Dermis blood vessel endothelial cell (primary cell): ENCODE measurements at places on chromosomes 3 and 15. TPM values are rescaled to one million over a fixed set of nuclear protein-coding genes. Genes with fewer than 3 reads are reported as not detected.

GRCh38 chr15:51844747-51845426 lies 15.4 kb downstream of the TMOD3 start:
- peak; percentile 52 for DNase-seq

Gene RHCG
- not detected in 2 replicates for total RNA-seq

- peak; percentile 5 for DNase-seq
Measured at GRCh38 chr3:53597136-53597915, 102.9 kb downstream of the CACNA1D start.

Gene HRG
- total RNA-seq: not detected in 2 replicates

DNA sequence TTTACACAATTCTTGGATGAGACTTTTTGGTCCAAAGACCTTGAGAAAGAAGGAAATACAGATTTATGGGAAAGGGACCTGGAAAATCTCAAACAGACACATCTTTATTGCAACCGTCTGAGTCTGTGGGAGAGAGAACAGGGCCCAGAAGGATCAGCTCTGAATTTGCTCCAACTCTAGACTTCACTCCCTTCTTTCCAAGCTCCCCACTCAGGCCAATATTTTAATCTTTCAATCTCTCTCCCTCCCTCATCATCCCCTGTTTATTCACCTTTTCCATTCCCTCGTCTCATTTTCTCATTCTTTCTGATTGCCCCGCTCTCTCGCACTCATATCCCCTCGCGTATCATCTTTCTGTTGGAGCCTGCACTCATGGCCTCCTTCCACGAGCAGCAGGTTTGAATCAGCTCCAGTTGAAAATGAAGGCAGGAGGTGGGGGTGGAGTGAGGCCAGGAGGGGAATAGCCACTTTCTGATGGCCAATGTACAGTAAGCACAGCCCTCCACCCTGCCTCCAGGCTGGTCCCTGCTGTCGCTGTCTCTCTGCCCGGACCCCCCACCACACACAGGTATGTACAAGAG lies 63.6 kb upstream of the BOC start:
- DNase-seq: no peak

GRCh38 chr3:134373271-134374104 lies 759 bp downstream of the AMOTL2 start:
- DNase-seq: peak; percentile 92

Gene MUC4
- 0.17 TPM in 1 of 2 replicates, not detected in the other for total RNA-seq

- no peak for DNase-seq
Measured at GRCh38 chr3:40524222-40524567, 565 bp upstream of the ZNF621 start.

Gene WDR93
- not detected in 2 replicates for total RNA-seq

- DNase-seq: peak; percentile 41
Measured at GRCh38 chr3:177624528-177625495, 427.5 kb upstream of the TBL1XR1 start.

- DNase-seq: no peak
Measured at GRCh38 chr3:76370749-76371520, 585.6 kb upstream of the ZNF717 start.

DNA sequence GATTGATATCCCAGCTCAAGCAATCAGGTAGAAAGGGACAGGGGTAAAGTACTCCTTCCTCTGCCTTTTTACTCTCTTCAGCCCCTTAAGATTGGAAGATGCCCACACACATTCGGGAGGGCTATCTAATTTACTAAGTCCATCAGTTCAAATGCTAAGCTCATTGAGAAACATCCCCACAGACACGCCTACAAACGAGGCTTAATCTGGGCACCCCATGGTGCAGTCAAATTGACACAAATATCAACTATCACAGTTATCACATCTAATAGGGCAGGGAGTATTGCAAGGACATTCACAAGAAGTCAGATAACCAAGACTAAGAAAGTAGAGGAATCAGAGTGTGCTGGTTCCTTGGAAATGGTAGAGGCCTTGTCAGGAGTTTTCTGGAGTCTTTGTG lies 437.8 kb upstream of the AZI2 start:
- DNase-seq: no peak

Gene CXCR6
- total RNA-seq: not detected in 2 replicates

DNA sequence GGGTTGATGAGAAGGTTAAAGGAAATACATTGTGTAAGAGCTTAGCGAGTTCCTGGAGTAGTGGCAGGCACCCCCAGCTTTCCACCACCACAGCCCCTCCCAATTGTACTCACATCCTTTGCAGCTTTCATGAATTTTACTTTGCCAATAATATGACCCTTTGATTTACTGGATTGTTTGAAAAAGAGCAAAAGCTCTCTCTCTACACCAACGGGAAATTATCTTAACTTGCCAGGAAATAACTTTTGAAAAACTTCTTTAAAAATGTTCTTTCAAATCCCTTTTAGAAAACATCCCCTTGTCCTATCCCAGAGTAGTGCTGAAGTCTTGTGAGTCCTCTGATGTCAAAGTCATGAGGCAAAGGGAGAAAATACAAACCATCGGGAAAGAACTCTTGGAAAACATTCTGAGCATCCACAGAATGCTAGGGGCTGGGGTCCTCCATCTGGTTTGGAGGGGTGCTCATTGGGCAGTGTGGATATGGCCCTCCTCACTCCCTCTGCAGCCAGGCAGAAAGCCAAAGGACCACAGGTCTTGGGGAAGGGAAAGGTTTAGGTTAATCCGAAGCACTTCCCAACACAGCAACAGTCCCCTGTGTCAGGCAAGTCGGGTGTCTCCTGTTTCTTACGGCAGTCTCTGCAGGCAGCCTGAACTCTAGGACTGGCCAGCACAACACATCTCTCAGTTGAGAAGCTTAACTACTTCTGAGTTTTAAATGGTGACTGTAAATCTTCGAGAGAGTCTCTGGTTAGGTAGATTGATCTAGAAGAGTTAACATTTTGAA lies 36.5 kb downstream of the BOC start:
- DNase-seq: no peak

DNA sequence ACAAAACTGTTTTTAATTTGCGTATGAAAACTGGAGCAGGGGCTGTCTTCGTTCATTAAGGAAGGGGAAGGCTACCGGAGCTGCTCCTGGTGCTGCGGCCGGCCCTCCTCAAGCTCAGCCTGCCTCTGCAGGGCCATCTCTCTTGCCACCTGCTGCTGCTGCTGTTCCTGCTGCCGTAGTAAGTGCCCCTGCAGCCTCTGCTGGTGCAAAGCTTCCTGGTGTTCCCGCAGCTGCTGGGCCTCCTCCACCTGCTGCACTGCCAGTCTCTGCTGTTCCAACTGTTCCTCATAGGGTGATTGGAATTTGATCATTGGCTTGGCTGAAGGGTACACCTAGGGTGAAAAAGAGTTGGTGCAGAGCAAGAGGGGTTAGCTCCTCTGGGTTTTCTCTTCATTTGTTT lies 66.0 kb downstream of the GOLIM4 start:
- no peak for DNase-seq

GRCh38 chr3:22377421-22377820 lies 626.4 kb upstream of the ZNF385D start:
- DNase-seq: no peak

- no peak for DNase-seq
Measured at GRCh38 chr15:48596415-48596814, 49.1 kb downstream of the FBN1 start.

DNA sequence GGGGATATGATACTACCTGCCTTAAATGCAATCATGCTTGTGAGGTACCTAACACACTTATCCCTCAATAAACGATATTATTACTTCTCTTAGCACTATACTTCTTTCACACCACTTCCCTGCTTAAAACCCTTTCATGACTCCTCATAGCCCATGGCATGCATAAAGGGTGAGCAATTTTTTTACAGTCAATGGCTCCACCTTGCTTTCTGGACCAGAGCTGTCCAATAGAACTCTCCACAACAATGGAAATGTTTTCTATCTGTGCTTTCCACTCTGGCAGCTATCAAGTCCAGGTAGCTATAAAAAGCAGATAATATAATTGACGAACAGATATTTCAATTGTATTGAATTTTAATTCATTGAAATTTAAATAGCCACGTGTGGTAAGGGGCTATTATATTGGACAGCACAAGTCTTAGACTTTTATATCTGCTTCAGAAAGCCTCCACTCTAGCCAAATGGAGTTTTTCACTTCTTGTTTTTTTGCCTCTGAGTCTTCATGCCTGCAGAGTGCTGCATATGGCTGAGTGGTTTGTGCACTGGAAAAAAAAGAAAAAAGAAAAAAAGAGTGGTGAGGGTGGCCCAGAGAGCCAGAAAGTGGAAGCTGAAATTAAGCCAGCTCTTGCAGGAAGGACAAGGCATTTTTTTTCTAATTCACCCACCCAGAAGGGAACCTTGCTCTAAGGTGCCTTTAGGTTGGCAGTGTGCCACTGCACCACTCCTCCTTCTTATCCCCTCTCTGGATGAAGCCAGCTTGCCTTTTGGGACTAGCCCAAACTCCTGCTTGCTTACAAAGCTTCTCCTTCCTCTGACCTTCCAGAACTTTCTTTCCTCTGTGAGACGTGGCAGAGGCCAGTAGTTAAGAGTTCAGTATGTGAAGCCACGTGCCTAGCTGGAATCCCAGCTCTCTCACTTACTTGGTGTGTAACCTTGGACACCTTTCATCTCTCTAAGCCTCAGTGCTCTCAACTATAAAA lies 239.0 kb upstream of the LRTM1 start:
- no peak for DNase-seq

Gene COMMD4
- total RNA-seq: 74.2 and 84.6 TPM in 2 replicates

DNA sequence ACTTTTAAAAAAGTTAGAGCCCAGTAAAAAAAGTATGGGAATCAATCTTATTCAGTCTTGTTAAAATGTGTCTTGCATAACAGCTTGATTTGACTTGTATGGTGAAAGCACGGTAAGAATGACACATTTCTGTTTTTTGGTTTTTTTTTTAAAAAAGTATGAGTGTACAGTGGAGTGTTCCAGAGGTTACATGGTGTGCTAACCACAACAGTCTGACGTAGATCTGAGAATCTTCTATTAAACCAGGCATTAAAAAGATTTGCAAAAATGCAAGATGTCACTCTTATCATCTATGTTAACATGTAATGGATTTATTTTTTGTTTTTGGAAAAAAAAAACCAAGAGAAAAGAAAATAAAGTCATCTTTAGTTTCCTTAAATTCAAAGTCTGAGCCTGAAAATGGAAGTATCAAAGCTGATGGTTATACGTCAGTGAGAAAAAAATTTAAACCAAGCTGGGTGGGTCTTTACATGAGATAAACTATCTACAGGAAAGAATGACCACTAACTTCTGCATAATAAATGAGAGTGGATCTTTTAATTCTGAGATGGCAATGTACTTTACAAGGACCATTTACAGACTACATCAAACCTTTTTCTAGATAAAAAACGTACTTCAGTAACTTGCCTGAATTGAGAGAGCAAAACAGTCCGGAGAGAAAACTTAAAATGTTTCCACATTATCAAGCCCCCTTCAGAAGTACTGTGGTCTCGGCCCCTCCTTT lies 1.6 kb downstream of the GABPB1 start:
- DNase-seq: peak; percentile 63

DNA sequence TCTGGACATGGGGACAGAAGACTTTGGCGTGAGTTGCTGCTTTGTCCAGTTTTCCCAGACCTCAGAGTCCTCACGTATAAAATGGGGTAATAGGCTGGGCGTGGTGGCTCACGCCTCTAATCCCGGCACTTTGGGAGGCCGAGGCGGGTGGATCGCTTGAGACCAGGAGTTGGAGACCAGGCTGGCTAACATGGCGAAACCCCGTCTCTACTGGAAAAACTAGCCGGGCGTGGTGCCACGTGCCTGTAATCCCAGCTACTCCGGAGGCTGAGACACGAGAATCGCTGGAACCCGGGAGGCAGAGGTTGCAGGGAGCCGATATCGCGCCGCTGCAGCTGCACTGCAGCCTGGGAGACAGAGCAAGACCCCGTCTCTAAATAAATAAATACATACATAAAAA lies 22.7 kb upstream of the IGF1R start:
- DNase-seq: no peak

DNA sequence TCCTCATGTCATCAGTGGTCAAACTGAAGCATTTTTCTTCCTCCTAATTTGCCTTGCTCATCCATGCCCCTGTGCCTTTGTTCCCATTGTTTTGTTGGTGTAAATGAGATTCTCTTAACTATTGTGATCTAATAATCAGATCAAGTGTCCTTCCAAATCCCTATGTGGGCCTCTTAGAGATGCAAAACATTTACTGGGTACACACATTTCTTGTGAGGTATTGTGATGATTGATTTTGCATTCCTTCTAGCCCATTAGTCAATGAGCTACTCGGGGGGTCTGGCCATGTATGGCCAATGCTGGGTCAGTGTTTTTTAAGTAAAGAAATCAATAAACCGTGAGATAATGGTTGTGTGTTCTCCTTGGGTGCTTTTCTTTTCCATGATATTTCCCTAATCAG lies 580.4 kb downstream of the VGLL3 start:
- no peak for DNase-seq

- no peak for DNase-seq
Measured at GRCh38 chr3:163159306-163159705, 1662.7 kb downstream of the OTOL1 start.

GRCh38 chr3:177197041-177197726 lies at the start of gene TBL1XR1:
TBL1XR1 (minus strand) TSS chr3:177197482; CDS start chr3:177064977, 132,505 bp downstream.
- DNase-seq: peak; percentile 96

- DNase-seq: no peak
Measured at GRCh38 chr3:145681181-145681580, 479.8 kb downstream of the PLOD2 start.

DNA sequence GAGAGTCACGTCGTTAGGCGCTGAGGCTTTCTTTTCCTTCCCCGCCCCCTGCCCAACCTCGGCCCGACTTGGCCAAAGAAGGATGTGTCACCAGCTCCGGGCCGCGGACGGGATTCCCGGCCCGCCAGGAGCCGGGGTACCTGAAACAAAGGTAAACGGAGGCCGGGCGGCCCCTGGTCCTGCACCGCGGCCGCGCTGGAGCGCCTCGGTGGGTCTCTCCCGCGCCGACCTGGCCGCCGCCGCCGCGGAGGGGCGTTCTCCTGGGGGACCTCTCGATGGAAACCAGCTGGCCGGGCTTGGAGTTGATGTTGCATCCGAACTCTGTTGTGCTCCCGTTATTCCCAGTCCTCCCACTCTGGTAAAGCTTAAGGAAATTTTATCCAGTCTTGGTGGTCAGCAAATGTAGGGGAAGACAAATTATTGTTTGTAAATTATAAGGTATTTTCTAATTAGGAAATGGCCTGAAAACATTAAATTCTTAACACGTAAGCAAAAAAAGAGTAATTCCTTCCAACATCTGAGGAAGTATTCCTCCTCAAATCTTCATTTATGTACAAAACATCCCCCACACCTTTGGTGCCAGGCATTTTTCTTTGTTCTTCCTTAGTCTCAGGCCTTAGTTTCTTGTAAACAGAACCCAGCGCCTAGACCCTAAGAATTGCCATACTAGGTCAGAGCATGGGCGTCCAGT lies 888 bp downstream of the PPP2R3A start:
- peak; percentile 19 for DNase-seq

Gene OGG1
- total RNA-seq: 15.5 and 16.6 TPM in 2 replicates

Gene MASP1
- 0.68 and 2.3 TPM in 2 replicates for total RNA-seq

Gene GOLGA8H
- total RNA-seq: 1.0 and 1.2 TPM in 2 replicates

GRCh38 chr3:153680526-153680925 lies 440.7 kb upstream of the ARHGEF26 start:
- DNase-seq: no peak

Gene ATP13A4
- total RNA-seq: 0.05 TPM in 1 of 2 replicates, not detected in the other
